NCI-H1417 (cell line): ENCODE measurements at places on chromosomes 16 and 17.

DNA sequence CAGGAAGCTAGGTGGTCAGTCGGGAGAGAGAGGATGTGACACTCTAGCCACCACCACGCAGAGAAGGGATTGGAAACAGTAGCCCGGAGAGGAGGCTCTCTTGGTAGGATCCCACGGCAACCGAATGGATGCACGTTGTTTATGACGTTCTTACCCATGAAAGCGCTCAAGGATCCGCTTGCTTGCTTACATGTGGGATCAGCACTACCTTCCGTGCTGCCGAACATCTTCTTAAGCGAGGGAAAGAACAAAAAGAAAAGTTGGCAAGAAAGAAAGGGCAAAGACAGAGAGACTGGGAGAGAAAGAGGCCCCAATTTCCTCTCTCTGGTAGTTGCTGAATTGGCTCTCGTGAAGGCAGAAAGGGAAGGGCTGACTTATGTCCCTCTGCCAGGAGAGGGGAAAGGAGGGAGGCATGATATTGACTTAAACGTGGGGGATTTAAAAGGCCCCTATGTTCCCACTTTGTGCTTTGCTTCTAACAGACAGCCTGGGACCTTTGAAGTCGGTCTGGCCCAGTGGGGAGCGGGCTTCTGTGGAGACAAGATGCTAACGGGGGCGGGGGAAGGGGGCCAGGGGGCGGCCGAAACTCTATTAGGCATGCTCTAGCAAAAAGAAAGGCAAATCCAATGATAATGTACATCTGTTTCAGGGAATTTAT, 35.4 kb downstream of the SNX20 start:
- DNase-seq: no peak

DNA sequence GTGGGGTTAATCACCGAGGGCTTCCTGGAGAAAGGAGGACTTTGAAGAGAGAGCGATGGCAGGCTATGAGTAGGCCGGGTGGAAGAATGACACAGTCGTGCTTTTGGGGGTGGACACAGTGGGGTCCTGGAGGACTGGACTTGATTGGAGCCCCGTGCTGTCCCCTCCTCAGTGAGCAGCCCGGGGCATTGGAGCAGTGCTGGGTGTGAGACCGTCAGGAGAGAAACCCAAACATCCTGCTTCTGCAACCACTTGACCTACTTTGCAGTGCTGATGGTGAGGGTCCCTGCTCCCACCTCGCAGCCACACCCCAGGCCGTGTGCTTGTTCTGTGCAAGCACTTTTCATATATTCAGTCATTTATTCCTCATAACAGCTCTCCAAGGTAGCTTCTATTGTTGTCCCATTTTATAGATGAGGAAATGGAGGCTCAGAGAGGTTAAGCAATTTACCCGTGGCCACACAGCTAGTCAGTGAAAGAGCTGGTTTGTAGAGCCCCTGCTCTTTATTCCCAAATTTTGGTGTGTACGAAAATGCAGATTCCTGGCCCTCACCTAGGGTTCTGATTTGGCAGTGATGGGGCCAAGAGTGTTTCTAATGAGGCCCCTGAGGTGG, 11.7 kb upstream of the ADGRG3 start:
- DNase-seq: no peak

DNA sequence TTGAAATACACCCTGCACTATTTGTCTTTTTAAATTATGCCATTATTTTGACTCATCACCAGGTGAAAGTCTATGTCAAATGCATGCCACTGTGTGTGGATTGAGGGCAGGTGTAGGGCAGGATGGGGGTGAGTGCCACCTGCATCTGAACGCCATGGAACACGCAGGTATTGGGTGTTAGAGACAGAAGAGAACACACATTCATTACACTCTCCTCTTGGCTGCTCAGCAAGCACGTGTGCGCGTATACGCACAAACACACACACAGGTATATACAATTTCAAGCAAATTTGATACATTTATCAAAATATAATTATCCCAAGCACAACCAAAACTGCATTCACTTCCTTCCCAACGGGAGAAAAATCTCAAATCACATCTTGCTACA, 268.9 kb downstream of the NTN1 start:
- DNase-seq: no peak

GRCh38 chr16:52591934-52592592, 45.1 kb upstream of the TOX3 start:
- DNase-seq: no peak

- DNase-seq: no peak
These were observed 970.5 kb upstream of the EEF2KMT start for GRCh38 chr16:6068063-6068462.

DNA sequence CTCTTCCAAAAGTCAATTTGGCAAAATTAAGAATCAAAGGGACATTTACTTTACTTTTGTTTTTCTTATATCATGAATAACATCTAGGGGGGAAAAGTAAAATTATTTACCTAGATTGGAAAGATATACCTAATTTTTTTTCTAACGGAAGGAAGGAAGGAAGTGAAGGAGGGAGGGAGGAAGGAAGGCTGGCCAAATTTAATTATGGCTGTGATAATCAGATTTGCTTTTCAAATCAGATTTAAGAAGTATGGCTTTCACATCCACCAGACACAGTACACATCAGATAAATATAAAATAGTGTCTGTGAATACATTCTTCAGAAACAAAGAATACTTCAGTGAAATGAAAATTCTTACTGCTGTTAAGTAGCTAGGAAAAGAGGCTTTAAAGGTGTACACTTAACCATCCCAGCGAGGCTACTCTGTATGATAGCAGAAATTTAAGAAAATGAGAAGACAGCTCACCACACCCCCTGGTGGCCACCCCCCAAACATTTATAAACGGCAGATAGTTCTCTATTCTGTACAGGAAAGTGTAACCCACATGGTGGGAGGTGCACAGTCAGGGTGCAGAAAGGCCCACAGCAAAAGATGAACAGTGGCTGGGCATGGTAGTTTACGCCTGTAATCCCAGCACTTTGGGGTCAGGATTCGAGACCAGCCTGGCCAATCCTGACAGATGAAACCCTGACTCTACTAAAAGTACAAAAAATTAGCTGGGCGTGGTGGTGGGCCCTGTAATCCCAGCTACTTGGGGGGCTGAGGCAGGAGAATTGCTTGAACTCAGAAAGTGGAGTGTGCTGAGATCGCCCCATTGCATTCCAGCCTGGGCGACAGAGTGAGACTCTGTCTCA, 150.8 kb downstream of the SSH2 start:
- DNase-seq: peak; percentile 69

- no peak for DNase-seq
These were observed 670.2 kb downstream of the CDH8 start for GRCh38 chr16:61366006-61366405.

DNA sequence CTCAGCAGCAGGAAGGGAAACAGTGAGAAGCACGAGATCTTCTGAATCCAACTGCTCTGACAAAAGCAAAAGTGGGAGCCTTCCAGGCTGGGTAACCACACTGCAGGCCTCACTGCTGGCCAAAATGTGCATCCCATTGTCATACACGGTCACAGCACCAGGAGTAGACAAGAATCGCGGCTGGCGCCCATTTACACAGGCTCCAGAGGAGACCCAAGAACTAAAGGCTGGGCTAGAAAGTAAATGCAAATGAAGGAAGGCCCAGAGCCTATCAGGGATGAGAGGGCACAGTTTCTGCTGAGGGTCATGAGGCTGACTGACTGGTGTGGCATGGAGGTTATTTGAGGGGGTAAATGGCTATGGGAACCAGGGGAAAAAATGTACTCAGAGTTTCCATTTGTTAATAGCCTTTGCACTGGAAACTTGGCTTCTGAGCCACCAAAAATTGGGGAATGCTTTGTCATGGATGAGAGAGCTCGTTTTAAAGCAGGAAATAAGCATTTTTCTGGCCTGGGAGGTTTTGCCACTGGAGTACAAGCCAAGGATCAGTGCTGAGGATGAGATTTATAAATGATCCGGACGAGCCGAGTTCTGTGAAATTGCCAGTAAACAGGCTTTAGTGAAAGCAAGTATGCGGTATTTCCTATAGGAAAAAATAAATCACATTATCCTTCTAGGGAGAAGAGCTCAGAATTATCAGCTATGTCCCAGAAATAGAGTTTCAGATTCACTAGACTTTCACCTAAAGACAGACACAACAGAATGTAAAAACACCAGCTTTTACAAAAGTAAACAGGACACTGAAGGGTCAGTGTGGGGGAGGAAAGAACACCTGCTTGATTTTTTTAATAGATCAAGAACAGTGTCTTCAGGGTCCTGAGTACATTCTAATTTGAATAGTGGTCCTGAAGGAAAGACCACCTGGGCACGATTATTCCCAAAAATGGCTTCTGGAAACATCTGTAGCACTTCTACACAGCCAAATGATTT, 66.9 kb upstream of the GSG1L start:
- no peak for DNase-seq

- DNase-seq: no peak
These were observed 13.4 kb downstream of the ST6GALNAC1 start for GRCh38 chr17:76630151-76630550.

DNA sequence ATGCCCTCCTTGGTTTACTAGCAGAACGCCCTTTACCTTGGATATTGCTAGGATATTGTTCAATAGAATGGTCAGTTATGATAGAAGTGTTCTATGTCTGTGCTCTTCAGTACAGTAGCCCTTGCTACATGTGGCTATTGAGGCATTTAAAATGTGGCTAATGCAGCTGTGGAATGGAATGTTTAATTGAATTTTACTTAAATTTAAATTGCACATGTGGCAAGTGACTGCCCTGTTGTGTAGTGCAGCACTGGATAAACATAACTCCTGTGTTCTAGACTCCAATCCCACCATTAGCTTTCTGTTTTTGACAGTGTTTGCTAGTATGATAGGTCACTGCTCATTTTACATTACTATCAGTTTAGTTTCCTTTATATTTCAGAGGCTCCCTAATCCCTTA, 29.9 kb downstream of the RAD51C start:
- no peak for DNase-seq

- no peak for DNase-seq
These were observed 4.1 kb downstream of the USP31 start for GRCh38 chr16:23145186-23145585.

DNA sequence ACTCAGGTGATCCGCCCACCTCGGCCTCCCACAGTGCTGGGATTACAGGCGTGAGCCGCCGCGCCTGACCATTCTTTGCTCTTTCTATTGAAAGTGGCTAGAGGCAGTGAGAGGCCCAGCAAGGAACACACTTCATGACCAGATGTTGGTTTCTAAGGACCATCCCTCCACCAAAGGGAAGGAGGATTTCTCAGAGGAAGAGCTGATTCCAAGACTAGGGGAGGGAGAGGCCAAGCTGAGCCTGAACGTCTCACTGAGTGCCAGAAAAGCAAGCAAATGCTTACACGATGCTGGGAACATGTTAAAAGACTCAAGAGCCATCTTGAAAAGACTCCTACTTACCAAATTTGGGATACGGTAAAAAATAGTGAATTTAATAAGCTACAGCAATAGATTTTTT, 79.2 kb downstream of the MRM3 start:
- DNase-seq: no peak
